Stimulated activated CD4-positive, alpha-beta T cell treated with anti-CD3 and anti-CD28 coated beads, TNF-alpha, amount 100 ng/mL, for 1 hour (primary cell): ENCODE measurements at places on chromosomes 16 and 17.

- DNase-seq, result peak; percentile 77
These were observed 607 bp downstream of the THUMPD1 start for GRCh38 chr16:20740901-20741521.

GRCh38 chr16:71288570-71288889, 672 bp downstream of the CMTR2 start:
- no peak for DNase-seq

DNA sequence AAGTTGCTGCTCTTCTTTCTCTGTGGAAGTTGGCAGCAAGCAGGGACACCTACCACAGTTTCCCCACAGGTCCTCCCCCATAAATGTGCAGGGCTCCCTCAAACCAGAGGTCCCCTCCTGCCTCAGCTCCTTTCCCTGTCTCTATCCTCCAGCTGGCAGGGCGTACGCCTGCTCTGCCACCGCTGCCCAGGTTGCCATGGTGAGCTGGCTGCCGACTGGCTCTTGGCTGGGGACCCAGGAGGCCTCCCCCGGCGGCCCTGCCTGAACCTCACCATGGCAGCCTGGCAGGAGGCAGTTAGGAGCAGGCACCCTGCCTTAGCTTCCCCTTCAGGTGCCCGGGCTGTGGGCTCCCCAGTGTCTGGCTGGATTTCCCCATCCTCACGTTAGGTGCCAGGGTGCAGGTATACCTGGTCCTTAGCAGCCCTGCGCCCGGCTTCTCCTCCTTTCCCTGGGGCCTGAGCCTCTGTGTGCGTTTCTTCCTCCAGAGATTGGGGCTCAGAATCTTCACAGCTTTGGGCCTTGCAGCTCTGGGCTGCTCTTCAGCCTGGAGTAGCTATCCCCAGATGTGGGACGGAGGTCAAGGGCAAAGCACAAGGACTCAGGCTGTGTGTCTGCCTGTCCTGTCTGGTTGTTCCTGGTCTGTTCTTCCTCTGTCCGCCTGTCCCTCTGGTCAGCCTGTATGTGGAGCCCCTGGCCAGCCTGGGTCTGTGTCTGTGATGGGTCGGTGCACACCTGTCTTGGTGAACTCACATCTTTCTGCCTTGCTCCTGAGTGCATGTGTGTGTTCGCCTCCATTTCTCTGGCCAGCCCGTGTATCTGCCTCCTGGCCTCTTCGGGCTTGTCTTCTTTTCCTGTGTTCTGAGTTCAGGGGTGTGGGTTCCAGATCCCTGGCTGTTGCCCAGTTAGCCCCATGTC, 15.7 kb downstream of the GJD3 start:
- DNase-seq, result no peak

DNA sequence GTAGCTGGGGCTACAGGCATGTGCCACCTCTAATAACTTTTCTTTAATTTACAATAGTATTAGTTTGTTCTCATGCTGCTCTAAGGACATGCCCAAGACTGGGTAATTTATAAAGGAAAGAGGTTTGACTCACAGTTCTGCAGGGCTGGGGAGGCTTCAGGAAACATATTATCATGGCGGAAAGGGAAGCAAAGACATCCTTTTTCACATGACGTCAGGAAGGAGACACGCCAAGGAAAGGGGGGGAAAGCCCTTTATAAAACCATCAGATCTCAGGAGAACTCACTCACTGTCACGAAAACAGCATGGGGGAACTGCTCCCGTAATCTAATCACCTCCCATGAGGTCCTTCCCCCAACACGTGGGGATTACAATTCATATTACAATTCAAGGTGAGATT, 18.3 kb downstream of the IL4R start:
- no peak for DNase-seq

DNA sequence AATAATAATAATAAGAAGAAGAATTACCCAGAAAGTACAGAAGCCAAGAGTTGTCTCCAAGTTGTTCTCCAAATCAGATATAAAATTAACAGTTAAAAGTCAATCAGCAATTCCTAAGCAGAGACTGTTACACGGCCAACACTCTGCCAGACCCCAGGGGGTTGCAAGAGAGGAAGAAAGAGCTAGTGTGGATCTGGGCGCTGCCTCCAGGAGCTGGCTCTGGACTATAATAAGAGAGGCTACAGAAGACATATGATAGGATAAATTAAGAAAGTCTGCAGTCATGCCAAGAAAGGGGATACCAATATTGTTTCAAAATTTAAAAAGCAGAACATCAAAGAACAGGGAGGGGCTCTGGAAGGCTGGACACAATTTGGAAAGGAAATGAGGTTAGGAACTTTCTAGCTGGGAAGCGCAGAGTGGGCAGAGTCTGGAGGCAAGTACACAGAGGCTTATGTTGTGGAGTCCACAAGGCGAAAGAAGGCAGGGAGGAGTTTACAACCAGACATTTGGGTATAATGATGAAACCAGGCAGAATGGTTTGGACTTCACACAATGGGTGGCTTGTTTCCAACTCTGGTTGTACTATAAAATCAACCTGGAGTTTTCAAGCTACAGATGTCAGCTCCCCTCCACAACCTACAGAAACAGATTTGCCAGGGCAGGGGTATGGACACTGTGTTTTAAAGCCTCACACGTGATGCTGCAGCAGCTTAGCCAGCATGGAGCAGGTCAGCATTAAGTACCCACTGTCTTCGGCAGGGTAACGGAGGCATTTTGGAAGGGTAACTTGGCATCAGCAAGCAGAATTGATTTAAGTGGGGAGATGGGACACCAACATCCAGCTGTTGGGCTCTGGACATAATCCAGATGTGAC, 49.4 kb downstream of the SLC39A11 start:
- no peak for DNase-seq

- no peak for DNase-seq
These were observed 42.4 kb upstream of the MMP2 start for GRCh38 chr16:55436587-55436986.

- DNase-seq, result no peak
These were observed 1.1 kb upstream of the BRCA1 start for GRCh38 chr17:43125967-43126910.

- no peak for DNase-seq
These were observed 11.7 kb upstream of the SREBF1 start for GRCh38 chr17:17848311-17849082.

GRCh38 chr17:48373130-48373830, 56.7 kb downstream of the SKAP1 start:
- DNase-seq, result no peak

GRCh38 chr16:2385190-2385836, 43.9 kb upstream of the CCNF start:
- DNase-seq, result no peak

GRCh38 chr17:83074486-83075223, 4.8 kb upstream of the METRNL start:
- DNase-seq, result no peak

GRCh38 chr17:34850023-34850422, 111.2 kb downstream of the CCT6B start:
- no peak for DNase-seq

DNA sequence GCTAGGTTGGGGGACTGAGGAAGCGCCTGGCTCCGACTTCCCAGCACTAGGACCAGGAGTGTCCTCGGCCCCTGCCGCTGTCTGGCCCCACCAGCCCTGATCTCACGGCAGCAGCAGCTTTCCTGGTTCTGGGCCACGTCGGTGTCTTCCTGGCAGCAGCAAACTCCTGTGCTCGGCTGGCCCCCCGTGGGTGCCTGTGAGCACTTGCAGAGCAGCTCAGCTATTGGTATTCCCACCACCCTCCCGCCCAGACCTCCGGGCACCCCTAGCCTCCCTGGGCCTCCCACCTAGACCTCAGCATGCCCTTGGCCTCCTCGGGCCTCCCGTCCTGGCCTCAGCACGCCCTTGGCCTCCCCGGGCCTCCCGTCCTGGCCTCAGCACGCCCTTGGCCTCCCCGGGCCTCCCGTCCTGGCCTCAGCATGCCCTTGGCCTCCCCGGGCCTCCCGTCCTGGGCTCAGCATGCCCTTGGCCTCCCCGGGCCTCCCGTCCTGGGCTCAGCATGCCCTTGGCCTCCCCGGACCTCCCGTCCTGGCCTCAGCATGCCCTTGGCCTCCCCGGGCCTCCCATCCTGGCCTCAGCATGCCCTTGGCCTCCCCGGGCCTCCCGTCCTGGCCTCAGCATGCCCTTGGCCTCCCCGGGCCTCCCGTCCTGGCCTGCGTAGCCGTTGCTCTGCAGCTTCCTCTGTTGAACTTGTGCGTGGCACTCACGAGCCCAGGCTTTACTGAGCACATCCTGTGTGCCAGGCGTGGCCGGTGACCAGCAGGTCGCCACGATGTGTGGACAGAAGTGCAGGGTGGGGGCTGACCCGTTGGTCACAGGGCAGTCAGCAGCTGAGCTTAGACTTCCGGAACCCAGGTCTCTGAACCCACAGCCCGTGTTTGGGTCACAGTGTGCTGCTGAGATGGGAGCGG, 51.8 kb upstream of the ACSF3 start:
- DNase-seq, result no peak

DNA sequence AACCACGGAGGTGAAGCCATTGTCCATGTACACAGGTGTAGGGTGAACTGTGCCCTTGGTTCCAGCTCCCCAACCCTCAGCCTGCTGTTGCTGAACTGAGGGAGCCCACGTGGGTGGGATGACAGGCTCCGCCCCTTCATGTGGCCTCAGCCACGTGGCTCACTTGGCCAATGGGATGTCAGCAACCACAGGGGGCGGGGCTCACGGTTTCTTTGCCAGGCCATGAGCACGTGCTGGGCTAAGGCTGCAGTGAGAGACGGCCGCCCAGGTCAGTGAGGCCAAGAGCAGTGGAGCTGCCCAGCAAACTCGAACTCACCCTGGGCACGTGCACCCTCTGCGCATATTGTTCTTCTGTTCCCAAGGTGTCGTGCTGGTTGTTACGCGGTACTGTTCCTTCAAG, 282.6 kb downstream of the IRF8 start:
- no peak for DNase-seq

DNA sequence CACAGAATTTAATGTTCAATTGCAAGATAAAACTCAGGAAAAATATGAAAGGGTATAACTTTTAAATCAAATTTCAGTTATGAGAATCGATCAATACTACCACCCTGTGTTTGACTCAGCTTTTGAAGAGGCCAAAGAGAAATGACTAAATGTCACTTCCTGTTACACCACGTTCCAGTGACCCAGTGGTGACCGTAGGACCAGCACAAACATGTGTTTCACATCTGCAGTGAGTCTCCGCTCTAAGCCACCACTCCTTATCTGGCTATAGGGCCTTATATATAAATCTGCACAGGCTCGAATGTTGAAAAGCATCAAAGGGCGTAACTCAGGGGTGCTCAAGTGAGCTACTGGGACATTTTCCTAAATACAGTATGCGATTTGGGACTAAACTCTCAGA, 36.1 kb downstream of the CYB5D2 start:
- no peak for DNase-seq

DNA sequence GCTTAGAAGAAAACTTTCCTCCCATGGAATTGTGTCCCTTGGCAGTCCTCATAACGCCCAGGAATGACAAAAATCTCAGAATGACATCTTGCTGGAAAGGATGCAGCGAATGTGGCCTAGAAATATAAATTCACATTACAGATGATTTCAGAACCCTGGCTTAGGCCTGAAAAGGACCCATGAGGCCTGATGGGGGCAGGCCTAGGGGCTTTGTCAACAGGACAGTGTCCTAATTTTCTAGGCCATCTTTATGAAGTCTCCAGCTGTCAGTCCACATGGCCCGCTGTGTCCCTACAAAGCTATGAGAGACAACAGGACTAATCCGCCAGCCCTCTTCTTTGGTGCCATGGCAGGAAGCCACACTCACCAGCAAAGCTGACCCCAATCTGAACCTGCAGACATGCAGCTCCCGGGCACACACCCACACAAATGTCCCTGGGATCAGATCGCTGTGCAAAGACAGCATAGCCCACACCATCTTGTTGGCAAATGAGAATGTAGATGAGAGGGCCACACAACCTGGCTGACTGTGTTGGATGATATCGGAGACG, 40.4 kb upstream of the DNAH17 start:
- DNase-seq, result no peak

DNA sequence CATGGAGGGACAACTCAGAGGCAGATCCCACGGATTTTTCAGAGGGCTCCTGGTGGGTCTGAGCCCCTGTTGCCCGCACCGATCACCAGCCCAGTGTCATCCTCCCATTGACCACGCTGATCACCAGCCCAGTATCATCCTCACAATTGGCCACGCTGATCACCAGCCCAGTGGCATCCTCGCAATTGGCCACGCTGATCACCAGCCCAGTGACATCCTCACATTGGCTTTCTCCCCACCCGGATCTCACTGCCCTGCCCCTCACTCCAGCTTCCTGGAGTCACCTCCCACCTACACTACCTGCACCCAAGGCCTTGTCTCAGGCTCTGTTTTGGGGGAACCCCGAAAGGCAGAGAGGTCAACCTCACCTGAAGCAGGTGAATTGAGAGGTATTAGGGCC, 358.2 kb upstream of the TNRC6C start:
- no peak for DNase-seq

GRCh38 chr17:50394711-50395110, 2.6 kb downstream of the LRRC59 start:
- no peak for DNase-seq

- DNase-seq, result no peak
These were observed 2.7 kb downstream of the TOM1L1 start for GRCh38 chr17:54903375-54903774.

DNA sequence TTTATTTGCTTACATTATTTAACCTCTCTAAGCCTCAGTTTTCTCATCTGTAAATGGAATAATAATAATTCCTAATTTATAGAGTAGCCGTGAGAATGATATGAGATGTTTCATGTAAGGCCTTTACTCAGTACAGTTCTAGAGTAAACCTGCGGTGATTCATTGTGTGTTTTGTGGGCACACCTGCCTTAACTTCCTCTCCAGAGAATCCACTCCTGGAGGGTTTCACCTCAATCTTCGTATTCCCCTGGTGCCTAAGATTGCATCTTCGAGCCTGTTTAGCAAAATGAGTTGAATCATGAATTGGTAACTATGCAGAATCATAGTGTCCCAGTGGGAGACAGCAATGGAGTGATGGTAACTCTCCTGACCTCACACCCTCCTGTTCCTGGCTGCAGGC, 52.3 kb downstream of the DNAH2 start:
- DNase-seq, result no peak

DNA sequence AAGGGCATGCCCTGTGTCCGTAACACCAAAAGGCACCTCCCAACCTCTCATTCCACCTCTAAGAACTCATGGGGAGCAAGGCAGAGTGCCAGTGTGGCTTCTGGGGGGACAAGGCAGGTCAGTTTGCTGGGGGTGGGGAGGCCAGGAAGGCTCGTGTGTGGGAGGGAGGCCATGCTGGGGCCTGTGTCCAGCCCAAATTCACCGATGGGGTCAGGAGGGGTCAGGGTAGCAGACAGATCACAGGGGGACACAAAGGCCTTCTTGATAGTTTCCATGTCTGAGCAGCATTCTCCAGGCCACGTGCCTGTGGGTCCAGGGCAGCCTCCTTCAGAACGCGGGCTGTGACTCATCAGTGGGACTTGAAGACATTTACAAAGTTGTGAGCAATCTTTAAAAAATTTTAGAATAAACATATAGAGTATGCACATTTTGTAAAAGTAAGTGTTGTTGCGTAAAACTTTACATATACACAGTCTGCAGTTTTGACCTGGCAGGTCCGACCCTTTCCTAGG, 20.9 kb downstream of the SPACA3 start:
- no peak for DNase-seq

DNA sequence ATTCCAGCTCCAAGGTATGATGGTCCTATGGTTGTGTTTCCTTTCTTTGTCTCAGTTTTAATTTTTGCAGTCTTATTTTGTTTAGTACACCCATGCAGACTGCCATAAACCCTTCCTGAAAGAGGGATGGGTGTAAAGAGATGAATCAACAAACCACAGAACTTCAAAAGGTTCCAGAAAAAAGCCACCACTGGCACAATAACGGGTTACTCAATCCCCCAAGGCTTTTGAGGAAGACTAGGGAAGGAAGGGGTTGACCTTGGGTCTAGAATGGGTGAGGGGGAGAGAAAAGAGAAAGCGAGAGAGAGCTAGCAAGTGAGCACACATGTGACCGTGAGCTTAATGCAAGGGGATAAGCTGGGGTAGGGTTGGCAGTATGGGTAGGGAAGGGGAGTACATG, 168.1 kb downstream of the XYLT1 start:
- no peak for DNase-seq
